Aorta (tissue), 5 donors: ENCODE measurements at places on chromosomes 16 and 17. TPM values are rescaled to one million over a fixed set of nuclear protein-coding genes. Genes with fewer than 3 reads are reported as not detected.

The HS3ST3A1 gene
- 0.36 TPM for total RNA-seq

The TBX21 gene
- 0.99 TPM for total RNA-seq

The TEKT5 gene
- 0.39 TPM for total RNA-seq

The STH gene
- total RNA-seq = not detected

The SPN gene
- total RNA-seq = 5.2 TPM

The CDH1 gene
- total RNA-seq = 0.29 TPM

The FAM20A gene
- 71.6 TPM for total RNA-seq

The NPB gene
- total RNA-seq = 0.58 TPM

The ENPP7 gene
- total RNA-seq = not detected

The SYCE1L gene
- total RNA-seq = 1.8 TPM

The CMTM1 gene
- total RNA-seq = 1.7 TPM

The CBX8 gene
- 6.2 TPM for total RNA-seq

The AURKB gene
- 0.81 TPM for total RNA-seq

The ARL5C gene
- 0.54 TPM for total RNA-seq
